ENCODE measurements at places on chromosomes 5 and 9.

DNA sequence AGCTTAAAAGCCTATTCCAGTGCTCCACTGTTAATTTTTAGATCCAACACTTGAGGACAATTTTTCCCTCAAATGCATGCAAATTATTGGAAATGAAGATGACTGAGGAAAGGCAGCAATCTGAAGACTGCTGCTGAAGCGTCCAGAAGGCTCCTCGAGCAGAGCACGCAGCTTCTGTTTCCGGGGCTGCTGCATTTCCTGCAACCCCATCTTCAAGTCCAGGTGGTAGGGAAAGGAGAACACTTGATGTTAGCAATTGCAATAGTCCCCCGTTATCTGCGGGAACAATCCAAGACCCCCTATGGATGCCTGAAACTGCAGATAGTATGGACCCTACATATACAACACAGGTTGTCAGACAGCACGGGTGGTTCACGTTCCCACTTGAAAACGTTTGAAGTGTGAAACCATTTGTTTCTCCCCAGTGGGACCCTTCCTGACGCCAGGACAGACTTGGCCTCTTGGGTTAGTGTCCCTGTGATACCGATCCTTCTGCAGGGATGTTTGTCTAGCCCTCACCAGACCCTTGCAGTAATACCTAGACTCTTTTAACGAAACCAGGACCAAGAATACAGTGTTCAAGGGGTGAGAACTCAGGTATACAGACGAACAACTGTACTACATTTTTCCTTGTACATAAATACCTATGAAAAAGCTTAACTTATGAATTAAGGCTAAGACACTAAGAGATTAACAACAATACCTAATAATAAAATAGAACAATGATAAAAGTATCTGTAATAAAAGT, 152.3 kb downstream of the HSD17B3 start:
- no peak for DNase-seq

DNA sequence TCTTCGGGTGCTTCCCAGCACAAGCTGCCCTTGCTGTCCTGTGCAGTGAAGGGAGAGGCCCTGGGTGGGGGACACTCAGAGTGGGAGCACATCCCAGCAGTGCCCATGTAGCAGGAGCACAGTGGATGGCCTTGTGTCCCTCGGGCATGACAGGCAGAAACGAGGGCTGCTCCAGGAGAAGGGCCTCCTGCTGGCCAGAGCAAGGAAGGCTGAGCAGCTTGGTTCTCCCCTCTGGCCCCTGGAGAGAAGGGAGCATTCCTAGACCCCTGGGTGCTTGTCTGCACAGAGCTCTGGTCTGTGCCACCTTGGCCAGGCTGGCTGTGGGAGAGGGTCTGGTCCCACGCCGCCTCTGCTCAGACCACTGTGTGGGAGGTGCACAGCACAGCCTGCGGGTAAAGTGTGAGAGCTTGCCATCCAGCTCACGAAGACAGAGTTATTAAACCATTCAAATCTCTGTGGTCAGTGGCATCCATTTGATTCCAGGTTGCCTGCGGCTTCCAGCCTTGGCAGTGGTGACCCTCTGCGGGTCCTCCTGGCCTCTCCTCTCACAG, 18.3 kb downstream of the FBXW5 start:
- DNase-seq: no peak

- DNase-seq: no peak
Measured at GRCh38 chr5:102554728-102555127, 55.9 kb upstream of the SLCO6A1 start.

GRCh38 chr5:143472576-143472975, 69.1 kb upstream of the NR3C1 start:
- DNase-seq: no peak

DNA sequence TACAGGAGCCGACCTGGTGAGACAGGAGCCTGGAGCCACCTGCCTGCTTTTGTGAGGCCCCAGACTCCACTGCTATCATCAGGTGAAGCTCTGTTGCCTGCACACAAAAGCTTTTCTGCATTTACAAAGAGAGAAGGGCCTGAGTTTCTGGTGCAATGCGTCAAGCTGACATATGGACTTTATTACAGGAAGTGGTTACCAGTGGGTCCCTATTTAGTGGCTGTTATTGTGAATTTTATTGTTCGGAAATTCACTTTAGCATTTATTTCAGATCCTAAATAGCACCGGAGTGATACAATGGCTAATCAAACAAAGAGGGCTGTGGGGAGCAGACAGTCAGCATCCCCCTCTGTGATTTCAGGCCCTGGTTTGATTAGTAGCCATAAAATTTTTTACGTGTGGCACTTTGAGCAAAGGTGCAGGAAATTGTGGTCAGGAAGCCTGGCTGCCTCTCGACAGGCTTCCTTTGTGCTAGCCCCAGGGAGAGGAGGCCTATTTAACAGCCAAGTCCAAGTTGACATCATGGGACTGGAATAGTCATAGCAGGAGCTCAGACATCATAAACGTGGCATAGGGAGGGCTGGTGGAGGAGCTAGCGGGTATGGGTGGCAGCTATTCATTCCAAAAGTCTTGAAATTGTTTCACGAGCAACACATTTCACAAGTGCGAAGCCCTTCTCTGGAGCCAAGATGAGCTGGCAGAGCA, 8.4 kb downstream of the TGFBI start:
- peak; percentile 80 for DNase-seq

- no peak for DNase-seq
Measured at GRCh38 chr5:93611976-93612854, 29.2 kb downstream of the NR2F1 start.

DNA sequence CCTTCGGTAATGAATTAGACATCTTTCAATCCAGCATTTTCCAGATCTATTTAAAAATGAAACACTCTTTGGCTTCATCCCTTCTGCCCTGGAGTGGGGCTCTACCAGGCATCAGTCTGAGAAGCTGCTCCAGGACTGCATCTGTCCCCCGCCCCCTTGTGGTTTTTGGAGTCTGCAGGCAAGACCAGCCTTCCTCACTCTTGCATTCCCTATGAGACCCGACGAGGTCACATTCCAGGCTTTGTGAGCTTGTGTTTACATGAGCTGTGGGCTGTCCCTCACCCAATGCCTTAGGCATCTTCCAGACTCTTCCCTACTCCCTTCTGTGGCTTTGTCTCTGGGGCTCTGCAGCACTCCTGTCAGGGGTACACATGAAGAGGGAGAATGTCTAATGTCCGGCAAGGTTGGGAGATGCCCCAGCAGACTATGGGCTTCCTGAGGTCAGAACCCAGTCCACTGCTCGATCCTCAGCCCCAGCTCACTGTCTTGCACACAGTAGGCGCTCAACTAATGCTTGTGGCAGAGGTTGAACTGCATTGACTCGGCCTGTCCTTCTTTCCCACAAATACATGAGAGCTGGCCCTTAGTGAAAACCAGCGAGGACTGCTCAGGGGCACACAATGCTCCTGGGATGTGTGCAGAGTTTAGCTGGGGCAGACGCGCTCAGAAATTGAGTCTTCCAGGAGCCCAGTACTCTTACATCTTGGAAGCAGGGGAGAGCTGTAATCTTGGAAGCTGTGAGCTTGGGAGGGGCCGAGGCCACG, 11.7 kb upstream of the GADD45G start:
- no peak for DNase-seq

- no peak for DNase-seq
Measured at GRCh38 chr5:142245786-142246185, 79.0 kb downstream of the SPRY4 start.

- DNase-seq: no peak
Measured at GRCh38 chr5:129717751-129718310, 30.1 kb upstream of the MINAR2 start.

GRCh38 chr5:74173241-74173640, 467.3 kb downstream of the ENC1 start:
- DNase-seq: no peak

GRCh38 chr9:112858625-112859147, 32.0 kb downstream of the SLC46A2 start:
- DNase-seq: no peak

GRCh38 chr5:60295423-60295822, 401.9 kb upstream of the PDE4D start:
- DNase-seq: peak; percentile 9

GRCh38 chr5:142547445-142548380, 138.2 kb downstream of the FGF1 start:
- DNase-seq: no peak

- DNase-seq: no peak
Measured at GRCh38 chr9:129569502-129570449, 51.1 kb downstream of the C9orf50 start.

DNA sequence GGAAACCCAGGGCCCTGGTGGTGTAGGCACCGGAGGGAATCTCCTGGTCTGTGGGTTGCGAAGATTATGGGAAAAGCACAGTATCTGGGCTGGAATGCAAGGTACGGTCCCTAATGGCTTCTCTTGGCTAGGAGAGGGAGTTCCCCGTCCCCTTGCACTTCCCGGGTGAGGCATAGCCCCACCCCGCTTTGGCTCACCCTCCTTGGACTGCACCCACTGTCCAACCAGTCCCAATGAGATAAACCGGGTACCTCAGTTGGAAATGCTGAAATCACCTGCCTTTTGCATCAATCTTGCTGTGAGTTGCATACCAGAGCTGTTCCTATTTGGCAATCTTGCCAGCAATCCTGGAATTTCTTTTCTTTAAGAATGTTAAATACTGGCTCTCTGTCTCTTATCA, 1429.1 kb downstream of the MAT2B start:
- DNase-seq: no peak

- DNase-seq: no peak
Measured at GRCh38 chr9:366620-367019, 152.0 kb downstream of the DOCK8 start.

GRCh38 chr5:116011046-116011445, 21.2 kb upstream of the ARL14EPL start:
- DNase-seq: no peak

DNA sequence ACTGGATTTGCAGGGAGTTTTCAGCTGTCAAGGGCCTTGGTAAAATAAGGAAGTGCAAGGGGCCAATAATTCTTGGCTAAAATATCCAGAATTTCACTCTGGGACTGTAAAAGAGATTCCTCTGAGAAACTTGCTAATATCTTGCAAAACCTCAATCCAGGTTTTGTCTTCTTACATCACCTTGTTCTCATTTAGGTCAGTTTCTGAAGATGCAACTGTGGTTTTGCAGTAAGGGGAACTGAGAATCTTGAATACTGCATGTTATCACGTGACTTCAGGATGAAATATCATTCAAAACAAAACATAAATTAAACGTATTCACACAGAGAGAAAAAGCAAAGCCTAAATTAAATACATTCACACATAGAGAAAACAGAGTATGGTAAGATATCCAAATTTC, 35.0 kb upstream of the RIC1 start:
- DNase-seq: no peak

DNA sequence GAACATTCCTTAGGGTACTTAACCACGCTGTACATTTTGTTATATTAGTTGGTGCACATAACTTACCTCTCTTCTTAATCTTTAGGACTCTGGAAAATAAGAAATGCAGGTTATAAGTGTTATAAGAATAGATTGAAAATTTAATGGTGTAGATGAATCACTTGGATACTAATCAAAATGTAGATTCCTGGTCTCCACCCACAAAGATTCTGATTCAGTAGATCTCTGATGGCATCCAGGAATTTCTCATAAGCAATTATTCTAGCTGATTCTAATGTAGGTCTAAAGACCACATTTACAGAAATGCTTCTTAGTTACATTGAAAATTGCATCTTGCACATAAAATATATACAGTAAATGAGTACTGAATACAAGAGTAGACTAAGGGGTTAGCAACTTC, 38.9 kb upstream of the ASTN2 start:
- no peak for DNase-seq

GRCh38 chr5:79202076-79202475, 33.9 kb upstream of the JMY start:
- DNase-seq: no peak

DNA sequence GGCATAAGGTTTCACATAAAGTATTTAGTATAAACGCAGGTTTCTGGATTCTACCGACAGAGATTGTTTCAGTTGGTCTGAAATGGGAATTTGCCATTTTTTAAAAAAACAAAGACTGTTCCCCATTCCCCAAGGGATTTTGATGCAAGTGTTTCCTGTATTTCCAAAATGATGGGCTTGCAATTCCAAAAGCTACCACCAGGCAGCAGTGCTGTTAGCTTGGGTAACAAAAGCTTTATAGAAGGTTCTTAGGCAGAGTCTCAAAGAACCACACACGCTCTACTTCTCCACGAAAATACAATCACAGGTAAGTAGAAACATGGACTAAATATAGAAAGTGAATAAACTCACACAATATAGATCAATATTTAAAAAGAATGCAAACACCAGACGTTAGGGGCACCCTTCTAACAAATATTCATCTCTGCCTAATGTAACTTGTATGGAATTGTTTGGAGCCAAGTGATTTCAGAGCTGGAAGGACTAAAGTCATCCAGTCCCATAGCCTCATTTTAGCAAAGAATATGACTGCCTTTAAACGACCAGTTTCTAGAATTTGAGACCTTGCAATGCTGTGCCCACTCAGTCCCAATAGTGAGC, 154.3 kb downstream of the SPOCK1 start:
- peak; percentile 52 for DNase-seq

- no peak for DNase-seq
Measured at GRCh38 chr5:142117579-142118151, 9.1 kb downstream of the NDFIP1 start.

GRCh38 chr9:35161713-35162604, at the start of gene UNC13B:
UNC13B (plus strand) TSS chr9:35162009; CDS start chr9:35162284, 275 bp downstream.
- peak; percentile 66 for DNase-seq

DNA sequence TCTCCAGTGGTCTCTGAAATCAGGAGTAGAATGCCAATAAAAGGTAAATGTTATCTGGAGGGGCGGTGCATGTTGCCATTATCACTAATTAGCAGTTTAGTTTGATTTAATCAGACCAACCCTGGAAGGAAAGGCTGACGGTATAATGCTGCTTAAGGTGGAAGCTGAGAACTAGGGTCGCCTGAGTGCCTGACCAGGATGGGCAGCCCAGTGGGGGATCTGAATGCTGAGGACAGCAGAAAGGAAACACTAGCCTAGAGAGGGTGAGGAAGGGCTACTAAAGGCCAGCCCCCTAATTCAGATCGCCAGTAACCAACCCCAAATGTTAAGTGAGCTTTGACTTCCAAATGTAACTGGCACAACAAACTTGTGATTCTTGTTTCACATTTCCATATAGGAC, 172.2 kb downstream of the APBA1 start:
- DNase-seq: no peak

DNA sequence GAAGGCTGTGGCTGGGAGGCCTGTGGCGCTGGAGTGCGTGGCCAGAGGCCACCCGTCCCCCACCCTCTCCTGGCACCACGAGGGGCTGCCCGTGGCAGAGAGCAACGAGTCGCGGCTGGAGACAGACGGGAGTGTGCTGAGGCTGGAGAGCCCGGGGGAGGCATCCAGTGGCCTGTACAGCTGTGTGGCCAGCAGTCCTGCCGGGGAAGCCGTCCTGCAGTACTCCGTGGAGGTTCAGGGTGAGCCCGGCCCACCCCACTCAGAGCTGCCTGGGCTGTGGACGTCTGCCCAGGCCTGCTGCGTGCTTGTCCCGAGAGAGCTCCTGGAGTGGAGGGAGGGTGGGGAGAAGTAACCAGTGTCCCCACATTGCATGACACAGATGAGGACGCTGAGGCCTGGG, 89.2 kb downstream of the HMCN2 start:
- no peak for DNase-seq

GRCh38 chr5:14672082-14672481, 7.6 kb downstream of the OTULIN start:
- no peak for DNase-seq

All from HFF-Myc (cell line).